CD4-positive, alpha-beta T cell treated with Interleukin-17A for 4 hours (primary cell): ENCODE measurements at places on chromosomes 7 and 10.

DNA sequence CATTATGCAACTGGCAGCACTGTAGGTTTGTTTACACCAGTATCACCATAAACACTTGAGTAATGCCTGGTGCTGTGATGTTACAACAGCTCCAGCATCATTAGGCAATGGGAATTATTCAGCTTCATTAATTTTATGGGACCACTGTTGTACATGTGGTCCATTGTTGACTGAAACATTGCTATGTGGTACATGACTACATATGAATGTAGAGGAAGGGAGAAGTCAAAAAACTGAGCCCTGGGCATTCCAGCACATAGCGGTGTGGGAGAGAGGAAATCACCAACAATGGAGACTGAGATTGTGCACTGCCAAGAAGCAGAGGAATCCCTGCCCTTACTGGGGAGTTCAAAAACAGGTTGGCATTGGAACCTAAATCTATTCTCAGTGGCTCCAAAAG, 89.0 kb downstream of the TRIM24 start:
- DNase-seq = no peak

- DNase-seq = no peak
Observed at GRCh38 chr7:96219378-96220130, 102.3 kb downstream of the SLC25A13 start.

DNA sequence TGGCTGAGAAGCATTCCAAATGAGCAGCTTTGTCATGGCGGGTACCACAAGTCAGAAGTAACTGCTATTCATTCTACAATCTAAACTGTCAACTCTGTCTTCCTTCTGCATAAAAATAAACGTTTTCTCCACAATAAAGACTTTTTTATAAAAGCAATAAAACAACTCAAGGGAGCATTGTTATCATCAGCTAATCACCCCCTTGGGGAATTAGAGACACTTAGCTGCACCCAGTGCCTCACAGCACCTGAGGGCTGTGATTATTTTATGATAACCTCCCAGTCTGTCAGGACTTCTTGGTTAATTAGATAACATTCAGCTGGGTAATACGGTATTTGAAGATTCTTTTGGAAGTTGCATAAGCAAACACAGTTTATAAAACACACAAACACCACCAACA, 155.6 kb downstream of the PPP1R3A start:
- no peak for DNase-seq

DNA sequence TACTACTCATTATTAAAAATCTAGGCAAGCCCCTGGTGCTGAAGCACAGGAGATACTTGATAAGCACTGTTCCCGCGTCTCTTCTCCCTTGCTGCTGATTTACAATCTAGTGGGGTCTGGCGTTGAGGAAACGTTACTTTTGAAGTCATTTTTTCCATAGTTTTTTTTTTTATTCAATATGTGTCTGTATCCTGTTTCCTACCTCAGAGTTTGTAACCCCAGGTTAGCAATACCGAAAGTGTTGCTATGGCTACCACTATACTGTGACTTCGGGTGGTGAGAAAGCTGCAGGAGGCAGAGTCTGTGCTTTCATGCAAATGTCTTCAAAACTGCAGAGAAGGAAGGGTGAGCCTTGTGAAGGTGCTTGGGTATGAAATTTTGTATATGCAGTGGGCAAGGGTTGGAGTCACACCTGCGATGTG, 458.8 kb upstream of the GHITM start:
- no peak for DNase-seq

DNA sequence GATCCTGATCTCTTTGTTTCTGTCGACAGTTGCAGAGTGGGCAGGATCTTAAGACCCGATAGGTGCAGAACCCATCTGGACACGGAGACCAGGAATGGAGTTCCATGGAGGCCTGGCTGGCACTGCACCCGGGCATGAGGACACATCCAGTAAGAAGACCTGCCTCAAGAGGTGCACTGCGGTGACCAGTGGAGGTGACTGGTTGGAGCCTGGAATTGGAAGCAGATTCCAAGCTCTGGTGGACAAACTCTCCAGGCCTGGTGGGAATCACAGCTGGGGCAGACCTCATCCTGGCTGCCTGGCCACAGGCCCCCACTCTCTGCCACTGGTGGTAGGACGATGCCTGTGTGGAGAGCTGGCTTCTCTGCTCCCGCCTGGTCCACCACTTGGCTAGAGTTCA, 31.0 kb downstream of the ZNF775 start:
- no peak for DNase-seq

GRCh38 chr10:14889318-14889717, 10.7 kb downstream of the SUV39H2 start:
- no peak for DNase-seq

DNA sequence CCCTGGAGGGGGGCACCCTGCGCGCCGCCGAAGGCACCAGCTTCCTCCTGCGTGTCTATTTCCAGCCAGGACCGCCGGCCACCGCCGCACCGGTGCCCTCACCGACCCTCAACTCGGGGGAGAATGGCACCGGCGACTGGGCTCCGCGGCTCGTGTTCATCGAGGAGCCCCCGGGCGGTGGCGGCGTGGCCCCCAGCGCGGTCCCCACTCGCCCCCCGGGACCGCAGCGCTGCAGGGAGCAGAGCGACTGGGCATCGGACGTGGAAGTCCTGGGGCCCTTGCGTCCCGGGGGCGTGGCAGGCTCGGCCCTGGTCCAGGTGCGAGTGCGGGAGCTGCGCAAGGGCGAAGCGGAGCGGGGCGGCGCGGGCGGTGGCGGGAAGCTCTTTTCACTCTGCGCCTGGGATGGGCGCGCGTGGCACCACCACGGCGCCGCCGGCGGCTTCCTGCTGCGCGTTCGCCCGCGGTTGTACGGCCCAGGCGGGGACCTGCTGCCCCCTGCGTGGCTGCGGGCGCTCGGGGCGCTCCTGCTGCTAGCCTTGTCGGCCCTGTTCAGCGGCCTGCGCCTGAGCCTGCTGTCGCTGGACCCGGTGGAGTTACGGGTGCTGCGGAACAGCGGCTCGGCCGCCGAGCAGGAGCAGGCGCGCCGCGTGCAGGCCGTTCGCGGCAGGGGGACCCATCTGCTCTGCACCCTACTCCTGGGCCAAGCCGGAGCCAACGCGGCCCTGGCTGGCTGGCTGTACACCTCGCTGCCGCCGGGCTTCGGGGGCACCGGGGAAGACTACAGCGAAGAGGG, 594 bp downstream of the CNNM1 start:
- DNase-seq = no peak

- no peak for DNase-seq
Observed at GRCh38 chr10:106900016-106900652, 264.4 kb downstream of the SORCS1 start.

DNA sequence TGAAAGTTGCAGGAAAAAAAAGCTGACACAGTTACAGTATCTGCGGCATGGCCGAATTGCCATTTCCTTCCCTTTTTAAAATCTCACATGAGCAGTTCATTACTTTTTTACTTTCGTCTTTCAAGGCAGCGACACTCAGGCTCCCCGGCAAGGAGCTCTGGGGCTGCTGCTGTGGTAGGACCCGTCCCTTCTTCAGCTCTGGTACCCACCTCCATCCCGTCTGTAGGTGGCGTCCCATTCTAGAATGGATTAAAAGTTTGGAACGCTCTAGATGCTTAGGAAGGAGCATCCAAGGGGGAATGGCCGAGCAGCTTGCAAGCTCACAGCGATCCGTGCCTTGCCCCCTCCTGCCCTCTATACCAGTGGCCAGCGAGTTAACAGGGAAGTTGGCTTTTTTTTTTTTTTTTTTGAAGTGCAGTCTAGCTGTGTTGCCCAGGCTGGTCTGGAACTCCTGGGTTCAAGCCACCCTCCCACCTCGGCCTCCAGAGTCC, 22.8 kb upstream of the TTYH3 start:
- DNase-seq = peak; percentile 26
